AG08396 (cell line): ENCODE measurements at places on chromosomes 3 and 15.

GRCh38 chr3:101828691-101829436 lies 20.4 kb upstream of the NFKBIZ start:
- DNase-seq = peak; percentile 56

DNA sequence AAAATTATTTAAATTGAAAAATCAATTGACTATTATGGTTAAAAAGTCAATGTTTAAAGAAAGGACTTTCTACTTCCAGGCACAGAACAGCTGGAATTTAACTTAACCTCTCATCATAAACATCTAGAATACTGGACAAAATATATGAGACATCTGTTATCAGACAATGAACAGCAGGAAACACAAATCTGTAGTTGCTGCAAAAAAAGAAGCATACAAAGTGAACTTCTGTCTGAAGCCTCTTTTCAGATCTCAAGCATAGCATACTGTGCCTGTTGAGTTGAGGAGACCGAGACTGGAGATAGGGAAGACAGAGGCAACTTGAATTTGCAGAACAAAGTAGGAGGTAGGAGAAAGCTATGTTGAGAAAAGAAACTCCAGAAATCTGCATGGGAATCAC lies 140.0 kb upstream of the CBLB start:
- no peak for DNase-seq

GRCh38 chr3:19485267-19485666 lies 337.0 kb downstream of the KCNH8 start:
- no peak for DNase-seq

GRCh38 chr3:66481071-66482017 lies 19.5 kb downstream of the LRIG1 start:
- DNase-seq = peak; percentile 27

DNA sequence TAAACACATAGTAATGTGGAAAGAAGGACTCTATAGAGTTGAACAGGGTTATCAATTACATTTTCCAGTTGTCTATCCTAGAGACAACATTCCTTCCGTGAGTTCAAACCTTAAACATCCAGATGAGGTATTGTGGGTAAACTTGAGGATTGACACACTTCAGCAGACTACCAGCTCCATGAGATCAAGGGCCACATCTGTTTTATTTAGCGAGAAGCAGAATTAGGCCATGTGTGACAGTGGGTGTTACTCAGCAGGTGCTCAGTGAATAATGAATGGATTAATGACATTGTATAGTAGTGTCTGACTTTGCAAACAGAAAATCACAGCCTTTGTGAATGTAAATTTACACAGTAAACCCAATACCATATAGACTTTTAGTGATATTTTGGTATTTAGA lies 941.1 kb upstream of the CFAP20DC start:
- no peak for DNase-seq

DNA sequence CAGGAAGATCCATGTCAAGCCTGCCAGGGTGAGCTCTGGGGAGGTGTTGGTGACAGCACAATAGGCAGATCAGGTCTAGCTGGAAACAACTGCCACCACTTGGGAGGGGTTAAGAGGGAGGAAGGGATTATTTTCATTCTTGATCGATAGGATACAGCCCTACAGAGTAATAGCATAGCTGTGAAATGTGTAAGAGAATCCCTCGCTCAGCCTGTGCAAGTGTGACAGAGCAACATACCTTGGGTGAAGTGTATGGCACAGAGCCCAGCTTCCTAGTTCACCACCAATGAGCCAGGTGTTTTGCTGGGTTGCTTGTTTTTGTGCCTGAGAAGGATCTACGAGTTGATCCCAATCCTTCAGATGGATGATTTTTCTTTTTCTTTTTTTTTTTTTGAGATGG lies 9.2 kb upstream of the DCUN1D1 start:
- no peak for DNase-seq

DNA sequence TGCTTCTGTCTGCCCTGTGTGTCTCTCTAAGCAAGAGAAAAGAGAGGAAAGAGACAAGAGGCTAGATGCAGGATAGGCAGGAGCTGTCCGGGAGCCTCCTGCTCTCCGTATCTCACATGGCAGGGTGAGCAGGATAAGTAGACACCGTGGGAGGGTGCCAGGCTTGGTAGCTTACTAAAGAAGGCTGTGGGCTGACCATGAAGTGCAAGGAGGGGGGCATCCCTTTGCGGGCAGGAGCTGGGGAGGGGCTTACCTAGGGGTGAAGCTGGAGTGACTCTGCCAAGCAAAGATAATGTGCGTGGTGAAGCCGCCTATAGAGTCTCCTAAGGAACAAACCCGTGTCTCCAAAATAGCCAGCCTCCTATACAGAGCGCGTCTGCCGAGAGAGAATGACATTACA lies 33.7 kb upstream of the TMC3 start:
- DNase-seq = no peak

DNA sequence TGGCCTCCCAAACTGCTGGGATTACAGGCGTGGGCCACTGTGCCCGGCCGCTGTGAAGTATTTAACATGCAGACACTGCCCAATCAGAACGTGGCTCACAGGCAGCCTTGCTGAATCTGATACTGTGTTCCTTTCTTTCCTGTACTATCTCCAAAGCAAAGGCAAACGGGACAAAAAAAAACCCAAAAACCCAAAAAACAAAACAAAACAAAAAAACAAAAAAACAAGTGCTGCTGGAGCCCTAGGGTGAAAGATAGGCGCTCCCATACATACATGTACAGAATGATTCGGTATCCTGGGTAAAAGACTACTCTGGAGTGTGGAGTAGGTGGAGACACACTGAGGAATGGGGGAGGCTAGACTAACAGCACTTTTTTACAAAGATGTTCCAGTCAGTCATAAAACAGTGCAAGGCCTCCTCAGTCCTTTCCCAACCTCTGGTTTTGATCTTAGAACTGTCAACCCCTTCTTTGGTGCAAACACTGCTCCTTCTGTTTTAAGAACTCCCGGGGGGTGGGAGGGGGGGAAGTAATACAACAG lies 7.7 kb upstream of the MAP1A start:
- no peak for DNase-seq

DNA sequence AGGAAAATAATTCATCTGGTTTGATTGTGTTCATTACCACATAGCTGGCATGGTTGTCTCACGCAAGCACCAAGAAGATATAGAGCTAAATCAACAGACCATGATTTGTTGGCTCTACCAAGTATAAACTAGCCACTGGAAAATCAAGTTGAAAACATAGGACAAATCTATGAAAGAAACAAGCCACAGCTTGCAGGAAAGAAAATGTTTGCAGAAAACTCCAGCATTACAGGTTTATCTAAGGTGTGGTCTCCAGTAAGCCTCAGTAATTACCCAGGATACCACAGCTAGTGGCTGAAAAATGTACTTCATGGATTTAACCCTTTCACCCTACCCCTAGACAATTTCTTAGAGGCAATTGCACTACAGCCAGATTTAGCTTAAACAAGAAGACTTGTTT lies 340.6 kb downstream of the SOX2 start:
- DNase-seq = no peak

DNA sequence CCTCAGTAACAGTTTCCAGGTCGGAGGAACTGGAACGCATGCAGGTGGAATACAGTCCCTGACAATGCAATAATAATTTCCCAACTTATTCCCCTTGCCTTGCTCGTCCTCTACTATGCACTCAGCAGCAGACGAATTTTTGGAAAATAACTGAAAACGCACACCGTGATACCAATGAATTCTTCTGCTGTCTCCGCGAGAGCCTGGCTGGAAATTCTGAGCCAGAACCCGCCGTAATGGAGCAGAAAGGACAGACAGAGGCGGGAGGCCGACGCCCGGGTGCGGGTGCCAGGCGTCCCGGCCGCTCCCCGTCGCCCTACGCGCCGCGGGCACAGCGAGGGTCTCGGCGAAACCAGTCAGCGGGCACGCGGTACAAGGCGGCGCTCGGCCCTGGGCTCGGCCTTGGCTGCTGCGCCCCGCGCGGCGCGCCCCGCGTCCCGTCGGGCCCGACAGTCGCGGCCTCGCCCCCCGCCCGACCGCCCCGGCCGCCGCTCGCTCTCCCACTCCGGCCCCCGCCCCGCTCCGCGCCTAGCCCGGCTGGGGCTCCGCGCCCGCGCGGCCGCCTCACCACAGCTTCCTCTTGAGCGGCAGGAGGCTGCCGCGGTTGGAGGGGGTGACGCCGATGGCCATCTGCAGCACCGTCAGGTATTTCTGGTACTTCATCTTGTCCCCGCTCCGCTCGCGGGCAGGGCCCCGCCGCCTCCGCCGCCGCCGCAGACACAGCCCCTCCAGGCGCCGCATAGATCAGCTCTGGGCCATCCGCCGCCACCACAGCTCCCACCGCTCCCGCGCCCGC lies 114.5 kb upstream of the GOLGA8J start:
- peak; percentile 29 for DNase-seq
